ENCODE measurements at places on chromosomes 4 and X.

- no peak for DNase-seq
Observed at GRCh38 chrX:105302246-105302645, 81.8 kb upstream of the TEX13A start.

- DNase-seq = peak; percentile 18
Observed at GRCh38 chrX:29687687-29688086, 527.7 kb upstream of the MAGEB2 start.

- peak; percentile 49 for DNase-seq
Observed at GRCh38 chrX:71128915-71129765, 10.7 kb downstream of the MED12 start.

DNA sequence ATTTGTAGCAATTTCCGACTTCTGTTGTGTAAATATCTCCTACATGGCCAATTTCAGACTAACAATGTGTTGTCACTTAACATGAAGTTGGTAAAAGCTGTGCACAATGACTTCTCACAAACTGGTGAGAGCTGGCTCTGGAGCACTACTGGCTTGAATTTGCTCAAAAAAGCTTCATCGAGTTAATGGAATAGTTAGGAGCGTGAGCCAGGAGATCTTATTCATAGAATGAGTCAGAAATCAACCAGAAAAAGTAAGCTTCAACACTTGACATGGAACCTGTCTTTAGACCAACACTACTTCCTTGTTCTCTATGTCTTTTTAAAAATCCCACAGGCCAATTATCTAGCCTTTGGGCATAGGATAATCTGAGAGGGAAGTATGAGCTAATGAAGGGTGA lies 7.9 kb upstream of the CHRDL1 start:
- no peak for DNase-seq

- DNase-seq = peak; percentile 15
Observed at GRCh38 chr4:83240379-83240875, 44.2 kb downstream of the COQ2 start.

- DNase-seq = no peak
Observed at GRCh38 chrX:69282893-69283690, 117.8 kb upstream of the PJA1 start.

DNA sequence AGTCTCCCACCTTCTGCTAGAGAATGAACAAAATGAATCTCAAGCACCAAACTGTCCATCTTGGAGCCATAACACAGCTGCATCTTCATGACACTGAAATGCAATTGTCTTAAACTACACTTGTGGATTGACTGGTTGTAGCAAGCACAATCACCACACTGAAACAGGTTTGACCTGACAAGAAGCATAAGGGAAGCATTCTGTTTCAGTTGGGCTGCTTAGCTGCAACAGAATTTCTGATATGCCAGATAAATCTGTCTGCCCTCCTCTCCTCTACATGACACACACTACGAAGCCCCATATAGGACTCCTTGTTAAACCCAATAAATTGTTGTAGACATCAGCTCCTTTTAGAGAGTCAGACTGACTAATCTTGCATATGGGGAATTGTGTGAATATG lies 101.8 kb upstream of the NPY2R start:
- no peak for DNase-seq

GRCh38 chrX:15790769-15791290 lies 546 bp downstream of the ZRSR2 start:
- DNase-seq = peak; percentile 18

- DNase-seq = peak; percentile 33
Observed at GRCh38 chr4:157576671-157577217, 356.2 kb downstream of the GRIA2 start.

GRCh38 chrX:115017455-115017854 lies at the start of gene IL13RA2:
Gene IL13RA2 (minus strand): TSS chrX:115017616. CDS start chrX:115017269, 347 bp downstream.
- peak; percentile 1 for DNase-seq

DNA sequence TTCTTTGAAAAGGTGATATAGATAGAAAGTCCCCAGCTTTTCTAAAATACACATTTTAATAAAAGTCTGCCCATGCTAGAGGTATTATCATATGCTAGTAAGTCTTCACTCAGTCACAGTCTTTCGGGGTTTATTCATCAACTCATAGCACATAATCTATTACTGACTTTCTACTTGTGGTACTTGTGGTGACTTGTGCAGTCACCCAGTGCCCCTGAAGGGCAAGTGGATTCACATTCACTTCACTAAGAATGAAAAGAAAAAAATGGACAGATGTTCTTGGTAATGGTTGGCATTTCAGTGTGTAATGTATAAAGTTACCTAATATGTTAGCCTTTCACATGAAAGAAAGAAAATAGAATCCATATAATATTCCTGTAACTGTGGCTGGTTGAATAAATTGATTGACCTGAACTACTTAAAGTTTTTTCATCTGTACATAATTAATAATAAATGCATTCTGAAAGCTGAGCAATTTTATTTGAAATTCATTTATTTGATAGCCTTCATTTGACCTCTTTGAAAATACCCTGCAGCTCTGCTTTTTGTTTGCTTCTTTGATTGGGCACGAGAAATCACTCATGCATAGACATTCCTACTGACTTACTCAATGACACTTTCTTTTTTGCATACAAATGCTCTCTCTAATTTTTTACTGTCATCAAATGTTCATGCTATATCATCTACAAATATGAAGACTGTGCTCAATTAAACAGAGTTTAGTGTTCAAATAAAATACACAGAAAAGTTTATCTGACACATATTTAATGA lies 39.5 kb upstream of the ZNF330 start:
- no peak for DNase-seq

DNA sequence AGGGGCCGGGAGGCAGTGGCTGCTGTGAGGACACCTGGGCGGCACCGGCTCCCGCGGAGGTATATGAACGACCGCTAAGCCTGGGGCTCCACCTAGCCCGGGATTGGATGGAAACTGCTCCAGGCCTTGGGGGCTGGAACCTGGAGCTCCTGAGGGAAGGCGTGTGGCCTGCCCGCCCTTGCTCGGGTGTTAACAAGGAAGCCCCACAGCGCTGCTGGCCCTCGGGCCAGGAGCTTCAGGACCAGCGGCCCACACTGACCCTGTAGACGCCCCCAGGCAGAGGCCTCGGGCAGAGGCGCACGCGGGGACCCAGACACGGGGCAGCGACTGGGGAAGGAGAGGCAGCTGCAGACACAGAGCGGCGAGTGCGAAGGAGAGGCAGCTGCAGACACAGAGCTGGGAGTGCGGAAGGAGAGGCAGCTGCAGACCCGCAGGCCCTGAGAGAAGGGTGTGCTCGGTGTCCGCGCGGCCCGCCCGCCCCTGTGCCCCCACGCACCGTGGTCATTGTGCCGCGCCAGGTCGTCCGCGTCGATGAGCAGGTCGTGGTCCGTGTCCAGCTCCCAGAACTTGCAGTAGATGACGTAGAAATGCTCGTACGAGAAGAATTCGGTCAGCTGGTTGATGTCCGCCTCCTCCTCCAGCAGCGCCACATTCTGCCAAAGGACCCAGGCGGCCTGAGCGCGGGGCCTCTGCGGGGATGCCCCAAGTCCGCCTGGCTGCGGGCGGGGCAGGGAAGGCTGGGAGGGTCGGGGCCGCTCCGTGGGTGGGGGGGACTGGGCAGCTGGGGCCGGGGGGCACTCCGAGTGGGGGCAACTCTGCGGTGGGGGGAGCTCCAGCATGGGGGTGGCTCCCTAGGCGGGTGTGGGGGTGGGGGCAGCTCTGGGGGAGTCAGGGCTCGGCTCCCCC lies 26.7 kb upstream of the GTPBP6 start:
- DNase-seq = no peak

GRCh38 chr4:6221301-6221850 lies 21.0 kb upstream of the JAKMIP1 start:
- DNase-seq = peak; percentile 61

DNA sequence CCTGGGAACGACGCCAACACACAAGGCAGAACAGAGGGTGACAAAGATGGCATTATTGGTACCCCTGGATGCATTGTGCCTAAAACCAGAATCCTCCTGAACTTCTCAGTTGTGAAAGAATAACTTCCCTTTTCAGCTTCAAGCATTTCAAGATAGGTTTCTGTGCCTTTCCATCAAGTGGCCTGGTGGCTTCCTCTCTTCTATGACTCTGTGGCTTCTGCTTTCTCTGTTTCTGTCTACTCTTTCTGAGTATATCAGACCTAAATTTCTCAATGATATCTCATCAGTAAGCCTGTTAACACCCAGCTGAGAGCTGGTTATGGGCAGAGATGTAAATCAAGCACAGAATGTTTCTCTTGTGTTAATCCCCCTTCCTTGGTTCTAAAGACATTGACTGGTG lies 21.4 kb upstream of the FAM9B start:
- no peak for DNase-seq

GRCh38 chr4:20616313-20616712 lies 83.9 kb upstream of the PACRGL start:
- DNase-seq = no peak

DNA sequence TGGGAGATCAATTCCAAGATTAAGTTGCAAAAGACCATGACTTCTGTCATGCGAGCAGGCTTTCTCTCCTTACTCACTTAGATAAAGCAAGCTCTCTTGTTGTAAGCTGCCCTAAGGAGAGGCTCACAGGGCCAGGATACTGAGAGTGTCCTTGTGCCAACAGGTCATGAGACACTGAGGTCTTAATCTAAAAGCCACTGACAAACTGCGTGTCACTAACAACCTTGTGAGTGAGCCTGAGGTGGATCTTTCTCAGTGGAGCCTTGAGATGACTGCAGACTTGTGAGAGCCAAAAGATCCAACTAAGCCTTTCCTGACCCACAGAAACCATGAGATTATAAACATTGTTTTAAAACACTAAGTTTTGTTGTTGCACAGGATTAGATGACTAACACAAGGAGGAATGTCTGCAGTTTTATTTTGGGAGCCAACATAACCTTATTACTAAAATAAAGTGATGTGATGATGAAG lies 170.5 kb downstream of the SLC39A8 start:
- DNase-seq = no peak

DNA sequence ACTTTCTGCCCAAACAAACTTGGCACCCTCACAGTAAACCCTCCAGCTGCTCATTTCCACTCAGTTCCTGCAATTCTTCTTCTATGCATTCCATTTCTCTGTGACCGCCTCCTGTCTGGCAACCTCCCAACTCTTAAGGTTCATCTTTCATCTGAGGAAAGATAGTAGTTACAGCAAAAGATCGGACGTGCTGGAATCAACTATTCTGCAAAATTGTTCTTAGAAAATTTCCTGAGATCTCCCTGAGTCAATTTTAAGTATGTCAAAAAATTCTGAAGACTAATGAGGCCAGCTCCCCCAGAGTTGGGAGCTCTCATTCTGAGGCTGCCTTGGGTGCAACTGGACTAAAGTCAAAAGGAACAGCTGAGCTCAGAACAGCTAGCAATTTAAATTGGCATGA lies 1026.0 kb downstream of the ADGRL3 start:
- no peak for DNase-seq

DNA sequence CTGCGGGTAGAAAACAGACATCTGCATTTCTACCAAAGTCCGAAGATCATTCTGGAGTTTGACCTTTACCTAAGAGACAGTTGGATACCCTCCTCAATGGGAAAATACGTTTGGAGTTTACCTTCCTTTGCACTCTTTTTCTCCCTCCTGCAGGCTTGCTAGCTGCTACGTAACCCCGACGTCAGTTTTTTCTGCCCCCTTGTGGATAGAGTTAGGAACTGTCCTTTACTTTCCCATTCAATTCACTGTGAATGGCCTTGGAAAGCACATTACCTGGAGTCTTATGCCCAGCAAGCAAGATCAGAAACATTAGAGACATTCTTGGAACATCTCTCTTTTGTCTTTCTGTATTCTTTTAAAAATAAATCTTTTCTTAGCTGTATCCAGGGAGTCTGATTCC lies 250.7 kb downstream of the NAP1L3 start:
- DNase-seq = peak; percentile 0

GRCh38 chrX:125210146-125210545 lies 109.5 kb upstream of the TEX13C start:
- no peak for DNase-seq

DNA sequence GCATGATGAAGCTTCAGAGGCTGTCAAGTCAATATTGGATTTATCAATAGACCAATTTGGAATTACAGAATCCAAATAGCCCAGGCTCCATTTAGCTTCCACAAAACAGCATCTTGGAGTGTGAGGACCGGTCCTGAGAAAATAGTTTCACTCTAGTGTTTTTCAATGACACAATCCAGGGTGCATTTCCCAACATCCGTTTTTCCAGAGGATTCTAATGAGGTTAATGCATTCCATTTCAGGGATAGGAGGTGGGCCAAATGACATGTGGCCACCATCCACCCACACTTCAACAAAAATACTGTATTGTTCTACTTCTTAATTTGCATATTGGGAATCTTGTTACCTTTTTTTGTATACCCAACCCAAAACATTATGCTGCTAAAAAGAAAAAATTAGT lies 229.8 kb upstream of the LDB2 start:
- no peak for DNase-seq

- no peak for DNase-seq
Observed at GRCh38 chr4:154490234-154490582, 1.4 kb downstream of the DCHS2 start.

- DNase-seq = no peak
Observed at GRCh38 chr4:156778093-156778492, 193.5 kb downstream of the PDGFC start.

DNA sequence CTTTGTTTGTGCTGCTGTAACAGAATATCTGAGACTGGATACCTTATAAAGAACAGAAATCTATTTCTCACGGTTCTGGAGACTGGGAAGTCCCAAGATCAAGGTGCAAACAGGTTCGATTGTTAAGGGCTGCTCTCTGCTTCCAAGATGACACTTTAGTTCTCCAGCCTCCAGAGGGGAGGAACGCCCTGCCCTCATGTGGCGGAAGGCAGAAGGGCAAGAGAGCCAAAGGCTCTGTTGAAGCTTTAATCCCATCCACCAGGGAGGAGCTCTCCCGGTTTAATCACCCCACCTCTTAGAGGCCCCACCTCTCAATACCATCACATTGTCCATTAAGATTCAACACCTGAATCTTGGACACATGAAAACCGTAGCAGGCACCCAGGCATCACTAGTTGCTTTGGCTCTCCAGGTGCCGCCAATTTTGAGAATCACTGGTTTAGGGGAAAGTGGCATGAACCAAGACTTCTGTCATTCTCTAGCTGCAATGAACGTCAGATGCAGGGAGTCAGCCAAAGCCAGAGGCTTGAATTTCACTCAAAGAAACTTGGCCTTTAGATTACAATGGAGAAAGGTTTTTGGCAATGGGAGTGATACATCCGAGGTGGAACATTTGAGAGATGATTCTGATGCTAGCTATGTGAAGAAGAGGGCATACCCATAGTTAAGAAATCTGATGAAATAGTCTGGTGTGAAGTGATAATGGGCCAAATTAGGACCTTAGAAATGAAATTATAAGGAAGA lies 15.7 kb downstream of the FHL1 start:
- peak; percentile 7 for DNase-seq

- no peak for DNase-seq
Observed at GRCh38 chr4:37393321-37393720, 148.8 kb downstream of the NWD2 start.
